T1000 (cell line): ENCODE measurements at places on chromosomes 6 and 20.

- DNase-seq: no peak
These were observed 8.0 kb downstream of the CST3 start for GRCh38 chr20:23629542-23630391.

DNA sequence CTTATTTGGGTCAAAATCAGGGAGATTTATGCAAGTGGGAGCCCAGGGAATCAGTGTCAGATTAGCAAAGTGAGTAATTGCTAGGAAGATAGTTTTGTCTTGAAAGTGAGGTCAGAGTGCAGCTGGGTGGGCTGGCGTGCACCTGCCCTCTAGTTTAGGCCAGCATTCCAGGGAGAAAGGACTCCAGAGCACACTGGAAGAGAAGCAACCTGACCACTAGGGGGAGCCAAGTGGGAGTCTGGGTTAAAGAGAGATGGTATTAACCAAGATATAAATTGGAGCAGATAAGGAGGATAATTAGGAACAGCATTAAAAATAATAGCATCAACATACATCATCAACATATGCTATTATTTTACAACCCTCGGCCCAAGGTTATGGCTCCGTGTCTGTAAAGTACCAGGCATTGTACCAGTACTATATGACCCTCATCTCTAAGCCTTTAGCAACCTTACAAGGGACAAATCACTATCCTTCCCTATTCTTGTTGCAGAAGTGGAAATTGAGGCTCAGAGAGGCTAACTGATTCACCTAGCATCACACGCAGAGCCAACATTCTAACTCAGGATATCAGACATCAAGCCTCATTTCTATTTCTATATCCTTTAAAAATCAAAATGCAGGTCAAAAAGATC lies 57.8 kb downstream of the SLC2A10 start:
- DNase-seq: no peak

DNA sequence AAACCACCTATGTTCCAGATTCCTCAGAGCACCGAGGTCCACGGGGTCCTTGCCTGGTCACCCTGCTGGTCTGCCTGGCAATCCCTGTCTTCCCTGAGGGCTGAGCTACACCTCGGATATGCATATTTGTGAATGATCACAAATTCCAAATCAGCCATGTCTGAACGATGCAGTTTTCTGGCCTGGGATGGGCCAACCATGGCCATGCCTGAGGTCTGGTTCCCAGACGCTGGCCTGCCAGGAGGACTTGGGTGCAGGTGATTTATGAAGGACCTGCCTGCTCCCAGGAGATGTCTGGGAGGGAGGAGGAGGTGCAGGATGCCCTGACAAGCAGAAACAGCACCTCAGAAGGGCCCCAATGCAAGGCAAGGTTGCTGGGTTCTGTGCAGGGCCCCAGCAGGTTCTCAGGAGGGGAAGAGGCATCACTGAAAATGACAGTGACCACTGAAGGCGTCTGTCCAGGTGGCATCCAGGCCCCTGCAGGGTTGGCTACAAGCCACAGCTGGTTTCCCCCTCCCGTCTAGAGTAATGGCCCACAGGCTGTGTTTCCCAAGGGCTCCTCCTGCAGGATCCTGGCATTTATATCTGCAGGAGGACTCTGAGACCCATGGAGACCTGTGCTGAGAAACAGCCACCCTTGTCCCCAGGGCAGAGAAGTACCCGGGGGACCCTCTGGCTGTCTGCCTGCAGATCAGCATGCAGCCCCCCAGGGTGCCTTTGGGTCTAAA lies 205.3 kb downstream of the TAF4 start:
- no peak for DNase-seq

- DNase-seq: no peak
These were observed 127.4 kb downstream of the PFDN4 start for GRCh38 chr20:54335299-54335698.

GRCh38 chr6:106027758-106028157 lies 58.4 kb upstream of the PRDM1 start:
- no peak for DNase-seq

DNA sequence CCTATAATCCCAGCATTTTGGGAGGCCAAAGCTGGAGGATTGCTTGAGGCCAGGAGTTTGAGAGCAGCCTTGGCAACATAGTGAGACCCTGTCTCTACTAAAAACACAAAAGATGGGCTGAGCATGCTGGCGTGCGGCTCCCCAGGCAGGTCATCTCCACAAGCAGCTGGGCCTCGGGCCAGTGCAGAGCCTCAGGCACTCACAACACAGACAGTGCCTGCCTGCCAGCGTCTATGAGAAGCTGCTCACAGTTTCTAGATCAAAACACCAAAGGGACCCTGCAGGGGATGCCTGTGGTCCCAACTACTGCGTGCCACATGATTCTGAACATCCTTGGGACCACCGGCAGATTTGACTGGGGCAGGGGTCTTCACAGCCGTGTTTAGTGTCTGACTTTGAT lies 59.4 kb downstream of the GINS1 start:
- DNase-seq: no peak

DNA sequence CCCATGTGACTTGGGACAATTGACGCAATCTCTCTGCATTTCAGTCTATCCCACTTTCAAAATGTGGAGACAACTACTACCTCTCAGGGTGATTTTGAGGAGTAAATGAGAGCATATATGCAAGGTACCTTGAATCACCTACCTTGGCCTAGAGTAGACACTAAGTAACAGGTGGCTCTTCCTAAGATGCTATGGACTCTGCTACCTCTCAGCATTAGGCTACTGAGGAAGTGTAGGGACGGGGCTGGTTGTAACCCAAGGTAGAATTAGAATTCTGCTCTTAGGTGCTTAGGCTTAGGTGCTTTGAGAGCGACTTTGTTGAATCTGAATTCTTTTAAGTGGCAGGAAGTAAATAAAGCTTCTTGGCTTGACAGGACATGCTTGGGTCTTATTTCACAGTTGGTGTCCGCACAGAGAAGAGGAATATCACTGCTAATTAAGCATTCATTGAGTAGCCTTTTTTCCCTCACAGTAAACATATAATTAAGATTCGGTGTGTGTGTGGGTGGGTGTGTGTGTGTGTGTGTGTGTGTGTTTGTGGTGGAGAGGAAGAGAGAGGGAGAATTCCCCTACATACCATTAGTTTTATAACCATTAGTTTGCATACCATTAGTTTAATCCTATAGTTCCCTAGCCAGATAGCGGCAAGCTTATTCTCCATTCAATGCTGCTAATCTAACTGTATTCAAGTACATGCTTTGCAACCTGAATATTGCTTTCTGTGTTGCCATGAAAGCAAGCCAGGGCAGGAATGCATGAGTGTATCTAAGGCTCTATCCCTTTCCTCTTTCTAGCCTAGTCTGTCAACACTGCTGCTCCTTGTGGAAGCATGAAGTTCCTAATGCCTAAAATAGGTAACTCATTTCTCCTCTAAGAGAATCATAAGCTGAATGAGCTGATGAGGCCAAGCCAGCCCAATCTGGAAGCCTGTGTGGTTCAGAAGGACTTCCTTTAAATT lies 112.5 kb downstream of the IPCEF1 start:
- DNase-seq: no peak

- DNase-seq: no peak
These were observed 62.0 kb downstream of the DLL1 start for GRCh38 chr6:170228946-170229310.

- DNase-seq: no peak
These were observed 88.8 kb upstream of the AHI1 start for GRCh38 chr6:135586388-135586787.

DNA sequence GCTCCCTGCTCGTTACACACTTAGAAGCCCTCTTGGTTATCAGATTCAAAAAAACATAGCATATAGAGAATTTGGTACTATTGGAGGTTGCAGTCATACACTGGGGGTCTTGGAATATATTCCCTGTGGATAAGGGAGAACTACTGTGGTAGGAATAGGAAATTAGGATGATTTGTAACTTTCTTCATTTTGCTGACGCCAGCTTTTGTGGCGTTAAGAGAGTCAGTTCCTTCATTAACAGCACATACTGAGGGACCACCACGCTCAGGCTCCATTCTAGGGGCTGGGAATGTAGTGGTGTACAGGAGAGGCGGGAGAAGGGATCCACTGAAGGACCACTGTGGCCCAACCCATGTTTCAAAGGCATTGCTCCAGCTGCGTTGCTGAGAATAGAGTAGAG lies 140.3 kb downstream of the MBOAT1 start:
- no peak for DNase-seq

- no peak for DNase-seq
These were observed 27.9 kb upstream of the ZFP64 start for GRCh38 chr20:52219441-52219840.

DNA sequence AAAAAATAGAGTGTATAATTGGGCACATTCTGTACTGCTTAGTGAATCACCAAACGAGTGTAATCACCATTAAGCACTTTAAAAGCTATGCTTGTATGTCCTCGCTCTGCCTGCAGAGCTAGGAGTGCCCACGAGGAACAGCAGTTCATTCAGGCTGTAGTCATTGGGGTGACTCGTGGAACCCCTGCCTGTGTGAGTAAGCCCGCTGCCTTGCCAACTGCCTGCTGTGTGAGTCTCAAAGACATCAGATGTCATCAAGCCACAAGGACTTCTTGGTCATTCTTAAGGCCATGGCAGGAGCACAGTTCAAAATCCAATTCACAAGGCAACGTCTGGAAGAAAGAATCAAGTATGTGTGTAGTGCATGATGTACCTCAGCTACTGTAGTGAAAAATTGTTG lies 60.4 kb downstream of the FOXO3 start:
- DNase-seq: peak; percentile 47
